ENCODE measurements at places on chromosomes 5 and 9.
A peak's percentile ranks its signal among the peaks of the same experiment; 100 is the strongest.

DNA sequence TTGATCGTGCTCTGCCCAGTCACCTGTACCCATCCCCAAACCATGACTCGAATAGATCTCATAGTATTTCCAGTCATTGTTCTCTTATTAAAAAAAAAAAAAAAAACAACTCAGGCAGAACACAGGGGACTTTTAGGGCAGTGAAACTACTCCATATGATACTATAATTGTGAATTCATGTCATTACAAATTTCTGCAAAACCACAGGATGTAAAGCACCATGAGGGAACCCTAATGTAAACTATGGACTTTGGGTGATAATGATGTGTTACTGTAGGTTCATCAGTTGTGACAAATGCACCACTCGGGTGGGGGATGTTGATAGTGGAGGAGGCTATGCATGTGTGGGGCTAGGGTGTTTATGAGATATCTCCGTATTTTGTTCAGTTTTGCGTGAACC is 133.8 kb downstream of the RAB3C start:
- DNase-seq, result no peak

DNA sequence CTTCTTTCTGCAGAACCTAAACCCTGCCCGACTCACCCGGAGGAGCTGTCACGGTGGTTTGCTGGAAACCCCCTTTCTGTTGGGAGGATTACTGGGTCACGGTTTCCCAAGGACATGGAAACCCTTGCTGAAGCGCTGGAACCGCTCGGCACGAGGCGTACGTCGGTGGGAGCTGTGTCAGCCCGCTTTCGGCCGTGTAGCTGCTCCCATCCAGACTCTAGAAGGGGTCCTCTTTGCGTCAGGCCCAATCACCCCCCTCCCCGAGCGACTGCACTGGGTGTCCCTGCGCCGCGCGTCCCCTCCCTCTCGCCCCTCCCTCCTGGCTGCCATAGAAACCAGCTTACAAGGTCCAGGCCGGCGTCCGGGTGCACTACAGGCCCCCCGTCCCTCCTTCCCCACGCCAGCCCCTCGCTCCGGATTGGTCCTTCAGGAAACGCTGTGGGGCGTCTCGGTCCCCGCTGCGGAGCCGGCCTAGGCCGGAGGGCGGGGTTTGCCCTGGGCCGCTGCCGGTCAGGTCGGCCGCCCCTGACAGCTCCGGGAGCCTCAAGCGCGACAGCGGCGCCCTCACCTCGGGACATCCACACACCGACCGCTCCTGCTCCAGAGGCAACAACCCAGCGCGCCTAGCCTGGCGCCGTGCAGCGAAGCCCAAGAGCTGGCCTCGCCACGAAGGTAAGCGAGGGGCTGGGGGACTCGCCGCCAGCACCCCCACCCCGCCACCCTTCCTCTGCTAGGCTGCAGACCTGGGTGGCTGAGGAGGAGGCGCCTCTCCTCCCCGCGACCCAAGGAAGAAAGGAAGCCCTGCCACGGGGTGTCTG is at the start of gene NIM1K:
Gene NIM1K, plus strand, starts transcription at position 486 of the 818 bp plus-strand sequence. CDS start 53,551 bp downstream, outside the sequence.
- DNase-seq, result no peak

GRCh38 chr5:172412724-172413286 is 41.5 kb downstream of the SH3PXD2B start:
- no peak for DNase-seq

- DNase-seq, result no peak
Observed at GRCh38 chr5:142685418-142686209, at the start of gene FGF1. Gene FGF1 (minus strand): TSS chr5:142686090. CDS start chr5:142614127, 71,963 bp downstream.

DNA sequence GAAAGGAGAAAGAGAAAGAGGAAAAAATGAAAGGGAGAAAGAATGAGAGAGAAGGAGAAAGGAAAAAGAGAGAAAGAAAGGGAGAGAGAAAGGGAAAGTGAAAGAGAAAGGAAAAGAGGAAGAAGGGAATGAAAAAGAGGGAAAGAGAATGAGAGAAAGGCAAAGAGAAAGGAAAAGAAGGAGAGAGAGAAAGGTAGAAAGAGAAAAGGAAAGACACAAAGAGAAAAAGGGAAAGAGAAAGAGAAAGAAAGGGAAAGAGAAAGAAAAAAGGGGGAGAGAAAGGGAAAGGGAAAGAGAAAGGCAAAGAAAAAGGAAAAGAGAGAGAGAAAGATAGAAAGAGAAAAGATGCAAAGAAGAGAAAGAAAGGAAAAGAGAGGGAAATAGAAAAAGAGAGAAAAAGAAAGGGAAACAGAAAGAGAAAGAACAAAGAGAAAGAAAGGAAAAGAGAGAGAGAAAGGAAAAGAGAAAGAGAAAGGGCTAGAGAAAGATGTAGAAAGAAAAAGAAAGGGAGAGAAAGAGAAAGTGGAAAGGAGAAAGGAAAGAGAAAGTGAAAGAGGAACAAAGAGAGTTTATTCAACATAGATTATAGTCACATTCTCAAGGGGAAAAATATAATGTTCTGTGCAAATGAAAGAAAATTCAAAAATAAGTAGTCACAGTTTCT is 165.2 kb downstream of the TMEM38B start:
- no peak for DNase-seq

DNA sequence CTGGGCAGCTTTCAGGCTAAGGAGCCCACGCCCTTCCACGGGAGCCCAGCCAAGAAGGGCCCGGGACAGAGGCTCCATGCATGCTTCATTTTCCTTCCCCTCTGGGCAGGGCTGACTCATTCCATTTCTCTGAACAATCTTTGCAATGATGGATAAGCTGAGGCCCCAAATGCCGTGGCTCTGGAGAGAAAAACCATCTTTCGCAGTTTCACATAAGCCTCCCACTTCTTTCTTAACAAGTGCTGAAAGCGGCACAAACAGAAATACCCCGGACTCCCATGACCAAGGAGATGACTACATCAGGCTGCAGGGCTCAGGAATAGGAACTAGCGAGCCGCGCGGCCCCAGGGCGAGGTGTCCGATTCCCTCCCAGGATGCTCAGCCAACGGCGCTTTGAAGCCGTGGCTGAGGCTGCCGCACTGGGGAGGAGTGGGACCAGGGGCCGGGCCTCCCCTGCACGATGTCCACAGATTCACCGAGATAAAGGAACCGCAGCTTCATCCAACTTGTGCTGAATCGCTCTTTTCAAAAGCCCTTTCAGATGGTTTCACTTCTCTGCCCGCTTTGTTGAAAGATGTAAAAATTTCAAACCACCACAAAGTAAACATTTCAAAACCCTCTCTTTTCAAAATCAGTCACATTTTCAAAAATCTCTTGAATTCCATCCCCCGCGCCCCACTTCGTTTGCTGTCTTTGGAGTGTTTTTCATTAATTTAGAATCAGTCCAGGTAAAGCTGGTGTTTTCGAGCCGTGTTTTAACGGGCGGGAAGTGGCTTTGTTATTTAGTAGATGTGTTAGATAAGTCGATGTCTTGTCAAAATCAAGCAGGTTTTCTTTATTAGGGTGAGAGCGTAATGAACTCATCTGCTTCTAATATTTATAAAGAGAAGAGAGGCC is 96.5 kb upstream of the LMX1B start:
- DNase-seq, result peak; percentile 97

GRCh38 chr9:110244616-110245015 is 11.7 kb downstream of the TXN start:
- DNase-seq, result no peak

DNA sequence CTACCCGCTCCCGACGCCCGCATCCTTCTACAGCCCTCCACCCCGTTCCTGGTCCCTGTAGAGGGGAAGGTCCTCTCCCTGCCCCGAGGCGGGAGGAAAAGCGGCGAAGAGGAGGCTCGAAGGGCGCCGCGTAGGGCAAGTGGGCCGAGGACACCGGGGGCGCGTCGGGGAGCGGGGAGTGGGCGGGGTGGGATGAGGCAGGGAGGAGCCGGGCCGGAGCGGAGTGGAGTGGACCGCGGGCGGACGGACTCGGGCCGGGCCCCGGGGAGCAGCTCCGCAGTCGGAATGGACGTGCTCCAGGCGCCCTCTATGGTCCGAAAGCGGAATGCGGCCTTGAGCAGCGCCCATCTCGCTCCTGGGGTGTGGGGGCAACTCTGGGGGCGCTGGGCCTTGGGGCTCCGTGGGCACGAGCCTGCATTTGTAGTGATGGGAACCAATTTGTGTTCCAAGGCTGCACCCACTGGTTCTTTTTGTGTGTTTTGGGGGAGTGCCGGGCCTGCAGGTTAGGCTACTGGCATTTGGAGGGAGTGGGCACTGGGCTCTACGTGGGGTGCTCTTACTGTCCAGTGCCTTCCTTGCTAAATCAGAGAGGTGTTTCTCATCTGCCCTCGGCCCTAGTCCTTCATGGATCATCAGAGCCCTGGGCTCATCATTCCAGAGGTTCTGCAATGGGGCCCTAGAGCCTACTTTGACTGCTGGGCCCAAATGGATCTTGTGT is 7.3 kb downstream of the IRX1 start:
- no peak for DNase-seq

DNA sequence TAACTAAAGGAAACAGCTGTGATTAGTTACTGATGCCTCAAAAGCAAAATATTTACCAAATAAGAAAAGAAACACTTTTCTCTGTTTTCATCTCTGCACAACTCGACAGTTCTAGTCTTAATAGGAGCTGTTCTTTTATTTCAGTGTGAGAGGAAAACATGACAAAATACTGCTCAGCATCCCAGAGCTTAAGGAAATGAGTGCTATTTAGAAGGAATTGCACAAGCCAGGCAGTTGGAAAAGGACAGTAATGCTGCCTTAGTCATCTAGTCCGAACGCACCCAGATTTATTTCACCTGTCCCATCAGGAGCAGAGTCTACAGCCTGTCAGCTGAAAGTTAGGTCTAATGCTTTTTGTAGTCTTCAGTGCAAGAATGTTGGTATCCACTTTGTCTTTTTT is 12.3 kb downstream of the ZCCHC9 start:
- DNase-seq, result no peak

DNA sequence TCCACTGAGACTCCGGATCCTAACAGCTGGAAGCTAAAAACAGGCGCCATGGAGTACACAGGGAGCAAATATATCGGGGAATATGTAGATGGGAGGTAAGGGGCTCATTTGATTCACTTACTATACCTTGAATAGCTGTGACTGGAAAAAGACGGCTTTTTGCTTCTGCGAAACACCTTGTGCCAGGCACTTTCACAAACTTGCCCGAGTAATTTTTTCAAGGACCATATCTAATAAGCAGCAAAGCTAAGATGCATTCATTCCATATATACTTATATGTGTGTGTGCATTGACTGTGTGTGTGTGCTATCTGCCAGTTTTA is 178 bp downstream of the MORN5 start:
- no peak for DNase-seq

DNA sequence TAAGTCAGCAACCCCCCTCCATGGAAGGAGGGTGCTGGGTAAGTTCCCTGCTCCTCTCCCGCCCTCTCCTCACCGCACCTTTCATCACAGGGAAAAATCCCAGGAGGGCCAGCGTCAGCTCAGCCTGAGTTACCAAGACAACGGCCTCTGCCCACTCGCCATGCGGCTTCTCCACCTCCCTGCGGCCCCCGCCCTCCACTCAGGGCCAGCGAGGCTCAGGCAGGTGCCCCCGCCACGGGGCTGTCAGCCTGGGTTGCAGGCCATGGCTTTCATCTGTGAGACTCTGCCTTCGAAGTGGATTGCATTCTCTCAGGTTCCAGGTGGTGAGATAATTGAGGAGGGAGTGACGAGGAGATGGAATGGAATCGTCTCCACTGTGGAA is 27.2 kb upstream of the LAMC3 start:
- DNase-seq, result no peak

- DNase-seq, result no peak
Observed at GRCh38 chr5:133780619-133781280, 168.4 kb upstream of the FSTL4 start.

DNA sequence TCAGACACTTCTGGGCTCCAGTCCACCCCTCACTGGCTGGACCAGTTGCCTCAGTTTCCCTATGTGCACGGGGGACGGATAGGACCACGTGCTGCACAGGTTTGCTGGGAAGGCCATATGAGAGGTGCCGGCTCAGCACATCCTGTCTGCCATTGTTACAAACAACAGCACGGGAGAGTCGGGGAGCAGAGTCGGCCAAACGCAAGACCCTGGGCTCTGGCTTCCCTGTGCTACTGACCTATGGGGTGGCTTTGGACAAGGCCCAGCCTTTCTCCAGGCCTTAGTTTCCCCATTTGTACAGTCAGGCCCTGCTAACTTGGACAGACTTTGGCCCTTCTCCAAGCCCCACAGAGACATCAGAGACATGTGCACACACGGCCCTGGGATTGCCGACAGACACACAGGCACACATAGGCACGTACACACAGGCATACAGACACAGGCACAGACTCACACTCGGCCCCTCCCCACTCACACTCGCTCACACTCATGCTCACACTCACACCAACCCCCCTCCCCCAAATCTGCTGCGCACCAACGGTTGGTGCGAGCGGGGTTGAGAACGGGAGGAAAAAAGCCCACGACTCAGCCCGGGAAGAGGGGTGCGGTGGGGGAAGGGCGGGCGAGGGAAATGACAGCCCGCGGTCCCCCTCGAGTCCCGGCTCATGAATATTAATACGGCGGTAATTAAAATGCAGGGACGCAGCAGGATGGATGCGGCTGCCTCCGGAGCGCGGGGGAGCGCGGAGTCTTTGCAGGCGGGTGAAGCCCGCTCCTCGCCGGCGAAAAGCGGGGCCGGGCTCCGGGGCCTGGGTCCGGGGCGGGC is 133.0 kb downstream of the C9orf50 start:
- no peak for DNase-seq

Measured in H54 (cell line).